ENCODE measurements at places on chromosomes 16 and 17.

DNA sequence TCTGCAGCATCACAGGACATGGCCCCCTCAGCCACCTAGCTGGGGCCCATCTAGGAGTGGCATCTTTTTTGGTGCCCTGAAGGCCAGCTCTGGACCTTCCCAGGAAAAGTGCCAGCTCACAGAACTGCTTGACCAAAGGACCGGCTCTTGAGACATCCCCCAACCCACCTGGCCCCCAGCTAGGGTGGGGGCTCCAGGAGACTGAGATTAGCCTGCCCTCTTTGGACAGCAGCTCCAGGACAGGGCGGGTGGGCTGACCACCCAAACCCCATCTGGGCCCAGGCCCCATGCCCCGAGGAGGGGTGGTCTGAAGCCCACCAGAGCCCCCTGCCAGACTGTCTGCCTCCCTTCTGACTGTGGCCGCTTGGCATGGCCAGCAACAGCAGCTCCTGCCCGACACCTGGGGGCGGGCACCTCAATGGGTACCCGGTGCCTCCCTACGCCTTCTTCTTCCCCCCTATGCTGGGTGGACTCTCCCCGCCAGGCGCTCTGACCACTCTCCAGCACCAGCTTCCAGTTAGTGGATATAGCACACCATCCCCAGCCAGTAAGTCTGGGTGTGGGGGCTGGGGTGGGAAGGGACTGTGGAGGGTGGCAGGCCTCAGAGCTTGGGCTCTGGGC lies 22.0 kb downstream of the RARA start:
- no peak for DNase-seq

DNA sequence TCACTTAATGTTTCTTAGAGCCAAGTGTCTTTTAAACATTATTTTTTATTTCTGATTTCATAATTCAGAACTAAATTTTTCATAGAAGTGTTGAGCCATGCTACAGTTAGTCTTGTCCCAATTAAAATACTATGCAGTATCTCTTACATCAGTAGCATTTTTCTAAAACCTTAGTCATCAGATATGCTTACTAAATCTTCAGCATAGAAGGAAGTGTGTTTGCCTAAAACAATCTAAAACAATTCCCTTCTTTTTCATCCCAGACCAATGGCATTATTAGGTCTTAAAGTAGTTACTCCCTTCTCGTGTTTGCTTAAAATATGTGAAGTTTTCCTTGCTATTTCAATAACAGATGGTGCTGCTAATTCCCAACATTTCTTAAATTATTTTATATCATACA lies 13.6 kb upstream of the BCAS3 start:
- no peak for DNase-seq

DNA sequence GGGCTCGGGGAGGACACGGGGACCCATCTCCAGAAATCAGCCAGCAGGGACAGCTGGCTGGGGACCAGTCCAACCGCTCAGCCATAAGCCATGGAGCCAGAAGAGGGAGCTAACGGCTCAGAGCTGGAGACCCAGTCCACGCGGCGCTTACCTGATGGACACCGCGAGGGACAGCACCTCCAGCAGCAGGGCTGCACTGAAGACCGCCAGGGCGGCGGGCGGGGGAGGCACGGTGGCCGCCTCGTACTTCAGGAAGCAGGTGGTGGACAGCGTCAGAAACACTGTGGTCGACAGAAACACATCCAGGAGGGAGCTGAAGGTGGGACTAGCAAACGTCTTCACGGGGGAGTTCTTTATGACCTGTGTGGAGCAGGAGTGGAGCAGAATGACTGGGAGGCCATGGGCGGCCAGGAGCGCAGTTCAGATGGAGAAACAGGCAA lies 102.6 kb upstream of the CREBBP start:
- no peak for DNase-seq

- peak; percentile 41 for DNase-seq
Observed at GRCh38 chr17:18960803-18961511, 9.0 kb downstream of the SLC5A10 start.

DNA sequence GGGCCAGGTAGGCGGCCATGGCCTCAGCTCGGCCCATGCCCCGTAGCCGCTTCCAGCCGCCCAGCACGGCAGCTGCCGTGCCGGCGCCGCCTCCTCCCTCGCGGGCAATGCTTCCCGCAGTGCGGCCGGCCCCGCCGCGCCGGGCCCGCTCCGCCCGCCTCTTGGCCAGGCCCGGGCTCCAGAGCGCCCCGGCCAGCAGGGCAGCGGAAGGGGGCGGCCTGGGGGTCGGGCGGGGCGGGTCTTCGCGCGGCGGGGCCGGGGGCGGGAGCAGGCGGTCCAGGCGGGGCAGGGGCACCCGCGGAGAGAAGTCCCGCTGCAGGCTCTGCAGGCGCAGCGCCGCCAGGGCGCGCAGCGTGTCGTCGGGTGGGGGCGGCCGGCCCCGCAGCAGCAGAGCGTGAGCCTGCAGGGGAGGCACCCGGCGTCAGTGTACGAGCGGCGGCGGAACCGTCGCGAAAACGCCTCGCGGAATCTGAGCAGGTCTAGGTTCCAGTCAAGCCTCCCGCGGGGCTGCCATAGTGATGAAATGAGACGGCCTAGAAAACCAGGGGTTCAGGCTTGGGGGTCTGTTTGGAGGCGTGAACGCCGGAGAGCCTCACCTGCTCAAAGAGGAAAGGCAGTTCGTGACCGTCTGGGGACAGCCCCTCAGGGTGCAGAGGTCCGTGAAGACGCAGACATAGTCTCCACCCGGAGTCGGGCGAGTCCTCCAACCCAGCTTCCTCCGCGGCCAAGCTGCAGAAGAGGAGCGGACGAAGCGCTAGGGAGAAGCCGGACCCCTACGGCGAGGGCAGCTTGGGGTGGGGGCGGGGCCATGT lies 6.6 kb downstream of the PLEKHH3 start:
- no peak for DNase-seq

GRCh38 chr17:291587-291986 lies 61.0 kb downstream of the RPH3AL start:
- DNase-seq: no peak

- no peak for DNase-seq
Observed at GRCh38 chr16:56841233-56841632, 23.8 kb upstream of the SLC12A3 start.

GRCh38 chr16:84458606-84459532 lies 45.6 kb downstream of the MEAK7 start:
- DNase-seq: no peak

DNA sequence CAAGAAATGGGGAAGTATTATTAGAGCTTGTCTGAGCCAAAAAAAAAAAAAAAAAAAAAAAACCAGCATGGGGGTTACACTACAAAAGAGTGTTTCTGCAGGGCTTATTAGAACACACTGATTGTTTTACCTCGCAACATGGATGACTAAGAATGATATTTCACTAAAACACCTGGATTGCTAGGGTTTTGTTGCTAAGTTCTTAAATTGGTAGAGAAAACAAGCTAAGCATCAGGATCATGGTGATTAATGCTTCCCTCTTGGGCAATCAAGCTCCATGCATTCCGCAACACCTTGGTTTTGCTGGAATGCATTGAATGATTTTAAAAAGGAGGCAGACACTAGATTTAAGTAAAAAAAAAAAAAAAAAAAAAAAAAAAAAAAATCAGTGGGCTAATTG lies 931.4 kb upstream of the CDH8 start:
- no peak for DNase-seq

DNA sequence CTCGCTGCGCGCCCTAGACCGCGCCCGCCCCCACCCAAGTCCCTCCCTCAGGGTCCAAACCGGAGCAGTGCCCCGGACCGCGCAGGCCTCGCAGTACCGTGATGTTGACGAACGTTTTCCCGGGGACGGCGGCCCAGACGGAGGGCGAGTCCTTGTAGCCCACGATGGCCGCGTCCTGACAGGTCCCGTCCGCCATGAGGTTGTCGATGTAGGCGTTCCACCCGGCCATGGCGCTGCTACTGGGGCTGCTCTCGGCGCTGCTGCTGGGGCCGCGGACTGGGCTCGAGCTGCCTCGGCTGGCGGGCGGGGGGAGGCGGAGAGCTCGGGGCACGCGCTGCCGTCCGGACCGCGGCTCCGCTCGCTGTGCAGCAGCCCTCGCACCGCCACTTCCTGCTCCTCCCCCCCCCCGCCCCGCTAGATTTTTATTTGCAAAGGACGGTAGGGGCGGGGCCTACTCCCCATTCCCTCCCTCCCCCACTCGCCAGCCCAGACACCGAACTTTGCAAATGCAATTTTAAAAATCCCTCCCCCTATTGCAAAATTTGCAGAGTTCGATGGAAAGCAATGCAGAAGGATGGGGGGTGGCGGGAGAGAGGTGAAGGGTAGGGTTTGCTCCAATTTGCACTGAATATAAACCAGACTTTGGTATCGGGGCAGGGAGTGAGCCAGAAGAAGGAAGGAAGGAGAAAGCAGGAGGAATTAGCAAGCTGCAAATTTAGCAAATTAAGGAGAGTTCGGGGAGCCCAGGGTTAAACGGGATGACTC lies at the start of gene PFN1:
Gene PFN1 (minus strand): TSS at position 365 of the 765 bp plus-strand sequence. CDS start 136 bp downstream, at position 229.
- peak; percentile 89 for DNase-seq
